Globus pallidus (tissue), 1 donor: ENCODE measurements at places on chromosomes 12 and 14.

DNA sequence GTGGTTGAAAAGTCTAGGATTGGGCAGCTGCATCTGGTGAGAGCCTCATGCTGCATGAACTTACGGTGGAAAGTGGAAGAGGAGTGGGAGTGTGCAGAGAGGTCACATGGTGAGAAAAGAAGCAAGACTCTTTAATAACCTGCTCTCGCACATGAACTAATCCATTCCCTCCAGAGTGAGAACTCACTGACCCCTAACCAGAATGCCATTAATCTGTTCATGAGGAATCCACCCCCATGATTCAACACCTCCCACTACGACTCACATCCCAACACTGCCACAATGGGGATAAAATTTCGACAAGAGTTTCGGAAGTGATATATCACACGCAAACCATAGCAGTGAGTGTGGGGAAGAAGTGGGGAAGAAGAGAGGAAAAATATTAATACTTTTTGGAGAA lies 377.4 kb downstream of the NAV3 start:
- no peak for DNase-seq

DNA sequence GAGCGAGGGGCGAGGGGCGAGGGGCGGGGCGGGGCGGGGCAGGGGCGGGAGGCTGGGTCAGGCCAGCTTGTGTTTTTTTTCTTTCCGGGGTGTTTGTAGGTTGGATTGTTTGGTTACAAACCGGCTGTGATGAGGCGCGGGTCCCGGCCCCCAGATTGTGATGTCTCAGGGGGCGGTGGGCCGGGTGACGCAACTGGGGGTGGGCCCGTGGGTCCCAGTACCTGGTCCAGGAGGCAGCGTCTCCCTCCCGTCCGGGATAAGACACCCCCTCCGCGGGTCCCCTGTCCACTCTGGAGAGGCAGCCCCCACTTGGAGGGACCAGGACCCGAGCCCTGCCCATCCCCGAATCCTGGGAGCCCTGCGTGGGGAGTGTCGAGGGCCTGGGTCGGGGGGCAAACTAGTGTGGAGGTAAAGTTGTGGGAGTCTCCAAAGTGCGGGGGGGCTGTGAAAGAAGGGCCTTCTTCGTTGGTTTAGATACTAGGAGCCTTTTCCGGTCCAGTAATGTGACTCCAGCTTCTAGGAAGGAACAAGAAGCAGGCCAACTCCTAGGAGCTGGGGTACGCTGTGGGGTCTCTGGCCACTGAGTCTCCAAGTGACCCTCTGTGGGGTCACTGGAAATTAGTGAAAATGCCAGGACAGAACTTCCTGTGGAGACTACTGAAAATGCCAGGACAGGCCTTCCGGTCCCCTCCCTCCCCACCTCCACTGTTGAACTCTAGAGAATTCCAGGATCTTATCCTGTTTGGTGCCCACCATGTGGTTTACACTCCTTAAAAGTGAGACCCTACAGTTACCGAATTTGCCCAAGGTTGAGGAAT lies 579 bp upstream of the CLMN start:
- no peak for DNase-seq

- no peak for DNase-seq
Measured at GRCh38 chr12:111203969-111204368, 164.9 kb downstream of the PHETA1 start.

GRCh38 chr12:62659453-62660295 lies 193.0 kb downstream of the MON2 start:
- DNase-seq: no peak

DNA sequence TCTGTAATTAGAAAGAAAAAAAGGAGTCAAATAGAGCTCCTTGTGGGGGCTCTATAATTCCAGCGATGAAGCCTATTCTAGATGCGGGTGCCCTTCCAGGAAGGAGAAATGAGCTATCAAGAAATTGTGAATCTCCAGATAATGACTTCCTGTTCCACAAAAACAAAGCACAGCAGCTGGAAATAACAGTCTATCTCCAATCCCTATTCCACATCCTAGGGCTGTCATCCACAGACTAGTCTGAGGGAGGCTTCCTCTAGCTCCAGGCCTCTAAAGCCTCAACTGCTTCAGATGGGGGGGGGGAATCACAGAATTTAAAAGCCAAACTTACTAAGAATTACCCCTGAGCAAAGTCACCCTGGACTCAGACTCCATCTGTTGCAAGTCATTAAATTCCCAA lies 77.4 kb upstream of the GTF2A1 start:
- DNase-seq: no peak

- DNase-seq: no peak
Measured at GRCh38 chr14:95374239-95374997, 54.7 kb upstream of the CLMN start.

GRCh38 chr14:34700622-34701130 lies 13.7 kb downstream of the CFL2 start:
- DNase-seq: no peak

DNA sequence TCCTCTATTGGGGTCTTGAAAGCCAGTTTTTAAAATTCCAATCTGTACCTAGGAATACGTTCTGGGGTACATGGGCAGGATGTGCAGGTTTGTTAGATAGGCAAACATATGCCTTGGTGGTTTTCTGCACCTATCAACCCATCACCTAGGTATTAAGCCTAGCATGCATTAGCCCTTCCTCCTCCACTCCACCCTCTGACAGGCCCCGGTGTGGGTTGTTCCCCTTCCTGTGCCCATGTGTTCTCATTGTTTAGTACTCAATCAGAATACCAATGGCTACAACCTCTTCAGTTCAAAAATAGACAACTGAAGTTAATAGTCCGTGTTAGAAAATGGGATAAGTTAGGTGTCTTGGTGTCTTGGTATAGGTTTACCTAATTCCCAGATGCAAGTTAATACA lies 3.4 kb downstream of the NTS start:
- no peak for DNase-seq

- no peak for DNase-seq
Measured at GRCh38 chr14:85416771-85417170, 113.2 kb upstream of the FLRT2 start.

GRCh38 chr12:26279091-26279490 lies 83.7 kb downstream of the SSPN start:
- no peak for DNase-seq

DNA sequence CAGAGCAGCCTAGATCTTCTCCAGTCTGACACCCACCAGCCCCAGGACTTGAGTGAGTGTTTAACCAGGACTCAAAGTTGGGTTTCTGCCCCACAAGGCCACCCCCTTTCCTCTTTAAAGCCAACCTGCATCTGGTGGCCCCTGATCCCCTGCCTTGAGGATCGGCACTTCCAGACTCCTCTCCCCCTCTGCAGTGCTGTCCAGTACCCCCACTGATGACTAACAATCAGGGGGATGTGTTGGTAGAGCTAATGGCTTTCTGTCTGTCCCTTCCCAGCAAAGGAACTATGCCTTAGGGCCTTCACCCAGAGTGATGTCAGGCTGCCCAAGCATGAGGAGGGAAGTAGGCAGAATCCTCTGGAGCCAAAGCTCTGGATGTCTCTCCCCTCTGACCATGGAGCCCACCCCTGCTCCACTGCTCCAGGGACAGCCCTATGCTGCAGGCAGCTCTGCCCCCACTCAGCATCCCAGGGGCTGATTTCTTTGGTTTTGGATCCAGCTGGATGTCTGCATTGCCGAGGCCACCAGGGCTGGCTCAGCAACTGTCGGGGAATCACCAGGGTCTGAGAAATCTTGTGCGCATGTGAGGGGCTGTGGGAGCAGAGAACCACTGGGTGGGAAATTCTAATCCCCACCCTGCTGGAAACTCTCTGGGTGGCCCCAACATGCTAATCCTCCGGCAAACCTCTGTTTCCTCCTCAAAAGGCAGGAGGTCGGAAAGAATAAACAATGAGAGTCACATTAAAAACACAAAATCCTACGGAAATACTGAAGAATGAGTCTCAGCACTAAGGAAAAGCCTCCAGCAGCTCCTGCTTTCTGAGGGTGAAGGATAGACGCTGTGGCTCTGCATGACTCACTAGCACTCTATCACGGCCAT lies 42.9 kb downstream of the DAD1 start:
- no peak for DNase-seq

- peak; percentile 70 for DNase-seq
Measured at GRCh38 chr14:73472185-73473114, 14.1 kb upstream of the NUMB start.

GRCh38 chr12:131913666-131914065 lies 15.4 kb upstream of the PUS1 start:
- no peak for DNase-seq

DNA sequence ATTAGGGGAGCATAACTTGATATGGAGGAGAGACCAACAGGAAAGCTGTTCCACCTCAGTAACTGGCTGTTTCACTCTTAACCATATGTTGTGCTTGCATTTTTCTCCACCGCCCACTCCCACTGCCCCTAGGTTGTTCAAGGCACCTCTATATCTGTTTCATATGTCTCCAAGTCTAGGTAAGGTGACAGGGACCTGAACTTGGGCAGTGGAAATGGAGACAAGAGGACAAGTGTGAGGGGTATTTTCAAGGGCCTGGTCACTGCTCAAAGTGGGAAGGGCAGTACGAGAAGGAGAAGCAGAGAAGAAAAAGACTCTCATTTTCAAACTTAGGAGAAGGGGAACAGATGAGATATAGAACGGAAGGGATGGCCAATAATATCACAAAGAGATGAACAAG lies 3.1 kb downstream of the SLC38A1 start:
- DNase-seq: no peak

DNA sequence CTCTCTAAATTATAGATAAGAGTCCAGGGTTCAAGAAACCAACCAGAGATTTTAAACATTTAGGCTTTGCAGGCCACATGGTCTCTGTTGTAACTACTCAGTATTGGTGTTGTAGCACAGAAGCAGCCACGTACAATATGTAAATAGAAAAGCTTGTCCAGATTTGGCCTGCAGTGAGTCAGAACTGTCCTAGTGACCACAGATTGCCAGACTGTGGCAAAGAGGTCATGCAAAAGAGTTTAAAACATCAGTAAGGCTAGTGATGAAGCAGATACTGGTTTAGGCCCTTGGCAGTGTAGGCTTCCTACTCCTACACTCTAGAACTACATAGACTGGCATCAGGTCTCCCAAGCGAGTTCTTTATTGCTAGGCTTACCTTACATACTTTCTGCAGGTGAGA lies 117.6 kb upstream of the GARIN6 start:
- no peak for DNase-seq

DNA sequence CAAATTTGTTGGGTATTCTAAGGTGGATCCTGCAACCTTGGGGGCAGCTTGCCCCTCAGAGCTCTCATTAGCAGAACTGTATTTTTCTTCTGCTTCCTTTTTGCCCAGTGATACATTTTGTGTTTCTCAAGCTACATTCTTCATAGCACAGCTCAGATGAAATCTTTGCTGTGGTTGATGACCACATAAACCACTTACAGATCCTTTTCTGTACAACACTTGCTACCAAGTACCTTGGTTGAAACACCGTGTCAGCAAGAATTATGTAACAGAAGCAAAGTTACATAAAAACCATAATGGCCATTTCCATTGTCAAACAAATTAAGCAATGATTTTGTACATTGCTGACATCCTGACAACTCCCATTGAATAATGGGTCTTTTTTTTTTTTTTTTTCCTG lies 9.7 kb upstream of the PLBD1 start:
- no peak for DNase-seq

- peak; percentile 61 for DNase-seq
Measured at GRCh38 chr12:55996201-55996714, 818 bp upstream of the SUOX start.

- DNase-seq: no peak
Measured at GRCh38 chr12:131494216-131494615, 216.7 kb upstream of the SFSWAP start.

- no peak for DNase-seq
Measured at GRCh38 chr14:53147208-53147607, 5.9 kb downstream of the DDHD1 start.

DNA sequence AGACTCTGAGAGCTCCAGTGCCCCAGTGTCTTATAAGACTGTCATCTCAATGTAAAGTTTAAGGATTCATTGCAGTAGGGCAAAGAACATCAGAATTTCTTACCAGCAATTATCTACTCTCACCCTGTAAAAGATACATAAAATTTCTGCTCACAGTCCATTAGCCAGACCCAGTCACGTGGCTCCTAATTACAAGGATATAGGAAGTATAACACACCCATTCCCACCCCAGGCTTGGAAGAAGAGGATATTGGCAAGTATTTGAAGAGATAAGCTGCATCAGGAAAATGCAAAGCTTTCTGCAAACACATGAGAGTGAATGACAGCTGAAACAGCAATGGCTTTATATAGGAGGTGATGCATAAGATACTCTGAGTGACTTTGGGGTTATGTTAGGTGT lies 14.3 kb downstream of the SYT1 start:
- no peak for DNase-seq

DNA sequence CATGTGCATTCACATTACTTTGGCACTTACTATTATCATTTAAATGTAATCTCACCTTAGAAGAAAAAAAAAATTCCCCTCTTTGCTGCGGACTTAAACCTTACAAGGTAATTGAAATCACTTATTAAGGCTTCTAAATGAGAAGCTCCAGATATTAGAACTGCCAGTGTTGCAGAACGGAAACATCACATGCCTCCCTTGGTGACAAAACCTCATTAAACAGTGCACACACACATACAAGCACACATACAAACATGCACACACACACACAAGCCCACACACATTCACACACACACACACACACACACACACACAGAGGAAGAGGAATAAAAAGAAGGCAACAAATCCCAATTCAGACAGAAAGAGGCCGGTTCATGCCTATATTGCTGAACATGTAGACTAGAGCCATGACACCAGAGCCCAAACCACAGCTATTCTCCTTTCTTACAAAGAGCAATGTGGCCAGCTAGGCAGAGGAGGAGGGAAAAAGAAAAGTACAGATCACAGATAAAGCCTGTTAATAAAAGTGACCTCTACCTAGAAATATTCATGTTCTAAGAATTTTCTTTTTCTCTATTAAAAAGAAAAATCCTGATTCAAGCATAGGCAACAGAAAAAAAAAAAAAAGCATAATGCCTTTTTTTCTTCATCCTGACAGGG lies 405.2 kb upstream of the FLRT2 start:
- no peak for DNase-seq

DNA sequence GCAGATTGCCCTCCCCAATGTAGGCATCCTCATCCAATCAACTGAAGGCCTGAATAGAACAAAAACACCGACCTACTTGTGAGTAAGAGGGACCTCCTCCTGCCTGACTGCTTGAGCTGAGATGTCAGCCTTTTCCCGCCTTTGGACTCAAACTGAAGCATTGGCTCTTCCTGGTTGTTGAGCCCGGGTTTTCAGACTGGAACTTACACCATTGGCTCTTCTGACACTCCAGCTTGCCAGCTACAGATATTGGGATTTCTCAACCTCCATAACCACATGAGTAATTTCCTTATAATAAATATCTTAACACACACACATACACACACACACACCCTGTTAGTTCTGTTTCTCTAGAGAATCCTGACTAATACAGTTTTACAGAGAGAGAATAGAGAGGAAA lies 173.4 kb upstream of the NTF3 start:
- DNase-seq: no peak

DNA sequence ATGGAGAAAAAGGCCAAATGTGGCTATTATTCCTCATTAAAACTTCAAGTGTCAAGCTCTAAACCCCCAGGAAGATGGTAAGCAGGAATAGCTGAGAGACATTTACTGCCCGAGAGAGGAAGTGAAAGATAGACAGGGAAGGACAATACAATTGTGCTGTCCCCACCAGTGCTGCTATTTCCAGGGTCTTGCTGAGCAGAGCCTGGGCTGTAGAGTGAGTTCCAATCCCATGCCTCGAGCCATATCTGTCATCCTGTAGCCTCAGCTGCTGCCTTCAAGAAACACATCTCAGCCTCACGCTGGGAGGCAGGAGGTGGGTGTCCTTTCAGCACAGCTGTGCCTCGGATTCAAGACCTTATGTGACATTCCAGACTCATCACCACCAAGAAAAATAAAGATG lies 114.0 kb downstream of the RPAP3 start:
- peak; percentile 42 for DNase-seq

GRCh38 chr12:54689984-54690383 lies 41.8 kb upstream of the DCD start:
- DNase-seq: no peak
